Skeletal muscle tissue (tissue), 5 donors: ENCODE measurements at places on chromosomes 12 and 14. TPM values are rescaled to one million over a fixed set of nuclear protein-coding genes. Genes with fewer than 3 reads are reported as not detected.

Gene PMEL
- total RNA-seq: 0.52 TPM

Gene PPP4R4
- total RNA-seq: 0.52 TPM

Gene LRRIQ1
- total RNA-seq: not detected

Gene TMEM119
- 37.1 TPM for total RNA-seq

Gene IFI27L2
- 14.1 TPM for total RNA-seq

Gene TMEM30B
- total RNA-seq: 1.6 TPM

Gene SMOC1
- total RNA-seq: 3.1 TPM
